ENCODE measurements at places on chromosomes 3 and 15.

- DNase-seq = no peak
These were observed 230.0 kb upstream of the ST8SIA2 start for GRCh38 chr15:92163641-92164040.

DNA sequence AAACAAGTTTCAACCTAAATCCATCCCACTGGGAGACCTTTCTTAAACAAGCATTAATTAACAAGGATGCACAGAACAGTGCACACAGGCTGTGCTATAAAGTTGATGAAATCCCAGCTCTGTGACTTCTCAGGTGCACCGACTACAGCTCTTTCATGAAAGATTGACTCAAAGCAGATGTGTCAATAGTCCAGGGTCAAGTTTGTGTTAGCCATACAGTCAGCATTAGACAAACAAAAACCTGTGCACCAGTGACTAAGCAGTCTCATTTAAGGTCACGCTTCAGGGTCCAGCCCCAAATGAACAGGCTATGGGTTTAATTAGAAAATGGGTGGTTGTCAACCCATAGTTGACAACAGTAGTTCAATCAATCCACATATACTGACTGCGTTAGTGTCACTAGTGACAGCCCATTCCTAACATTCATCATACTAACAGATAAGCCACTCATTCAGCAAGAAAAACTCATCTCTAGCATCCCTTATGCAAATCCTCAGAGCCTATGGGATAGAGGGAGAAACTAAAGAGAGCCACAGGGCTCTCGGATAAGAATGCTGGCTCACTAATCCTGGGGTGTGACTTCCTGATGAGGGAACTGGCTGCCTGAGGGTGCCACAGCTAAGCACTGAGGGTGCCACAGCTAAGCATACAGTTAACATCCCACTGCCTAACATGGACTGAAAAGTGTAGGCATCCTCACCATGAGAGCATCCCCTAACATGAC, 84.1 kb downstream of the WNT5A start:
- DNase-seq = no peak

DNA sequence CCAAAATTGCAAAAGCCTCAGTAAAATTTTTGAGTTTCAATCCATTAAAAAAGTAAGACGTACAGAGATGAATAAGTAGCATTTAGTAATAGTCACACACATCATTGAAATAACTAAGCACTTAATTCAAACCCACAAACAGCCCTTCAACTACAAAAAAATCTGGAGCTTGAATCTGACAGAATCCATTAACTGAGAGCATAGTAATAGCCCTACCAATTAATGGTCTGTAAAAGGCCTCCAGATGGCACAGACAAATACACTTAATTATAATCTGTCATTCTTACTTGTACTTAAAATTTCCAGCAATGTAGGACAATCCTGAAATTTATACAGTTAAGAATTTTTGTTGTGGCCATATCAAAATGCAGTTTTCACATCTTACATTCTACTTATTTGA, 246.9 kb downstream of the VGLL3 start:
- no peak for DNase-seq

- no peak for DNase-seq
These were observed 162.7 kb downstream of the STT3B start for GRCh38 chr3:31695280-31696008.

DNA sequence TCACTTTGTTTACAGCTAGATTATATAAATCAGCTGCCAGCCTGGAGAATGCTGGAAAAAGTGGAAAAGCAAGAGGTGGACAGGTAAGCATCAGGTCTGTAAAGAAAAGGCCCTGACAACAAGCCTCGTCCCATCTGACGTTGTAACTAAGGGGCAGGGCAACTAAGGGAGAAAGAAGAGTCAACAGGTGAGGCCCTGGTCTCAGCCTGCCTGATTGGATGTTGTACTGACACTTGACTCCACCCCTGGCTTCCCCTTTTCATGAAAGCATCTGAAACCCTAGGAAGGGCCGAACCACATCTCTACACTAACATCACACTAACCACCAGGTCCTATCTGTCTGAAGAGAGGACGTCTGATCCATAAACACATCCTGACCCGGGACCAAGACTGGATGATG, 357.6 kb upstream of the CFAP20DC start:
- DNase-seq = no peak

All from right kidney (tissue), 9 donors.